D341Med (cell line): ENCODE measurements at places on chromosomes 3 and 15.

GRCh38 chr15:66408675-66409282, 22.1 kb downstream of the MAP2K1 start:
- DNase-seq: no peak

DNA sequence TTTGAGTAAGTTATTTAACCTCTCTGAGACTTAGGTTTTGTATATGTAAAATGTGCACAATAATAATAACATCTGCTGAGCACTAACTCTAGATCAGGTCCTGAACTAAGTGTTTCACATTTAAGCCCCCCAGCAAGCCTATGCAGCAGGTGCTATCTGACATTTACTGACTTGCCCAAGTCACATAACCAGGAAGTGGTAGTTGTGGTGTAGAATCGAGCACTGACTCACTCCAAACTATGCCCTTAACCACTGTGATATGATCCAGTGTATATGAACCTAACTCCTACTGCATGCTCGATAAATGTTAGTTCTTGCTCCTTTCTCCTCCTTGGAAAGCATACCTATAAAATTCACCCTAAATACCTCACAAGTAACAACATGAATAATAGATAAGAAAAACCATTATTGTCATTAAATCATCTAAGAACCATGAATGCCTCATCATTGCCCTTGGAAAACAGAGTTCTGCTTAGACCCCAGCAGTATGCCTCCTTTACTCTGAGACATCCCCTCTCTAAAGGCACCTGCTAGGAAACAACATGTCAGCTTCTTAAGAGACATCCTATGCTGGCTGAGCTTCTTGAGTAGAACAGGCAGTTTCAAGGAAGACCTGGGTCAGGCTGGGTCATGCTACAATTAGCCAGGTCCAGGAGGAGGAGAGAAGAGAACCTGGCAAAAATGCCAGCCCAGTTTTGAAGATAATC, 3.0 kb upstream of the SHC4 start:
- no peak for DNase-seq

DNA sequence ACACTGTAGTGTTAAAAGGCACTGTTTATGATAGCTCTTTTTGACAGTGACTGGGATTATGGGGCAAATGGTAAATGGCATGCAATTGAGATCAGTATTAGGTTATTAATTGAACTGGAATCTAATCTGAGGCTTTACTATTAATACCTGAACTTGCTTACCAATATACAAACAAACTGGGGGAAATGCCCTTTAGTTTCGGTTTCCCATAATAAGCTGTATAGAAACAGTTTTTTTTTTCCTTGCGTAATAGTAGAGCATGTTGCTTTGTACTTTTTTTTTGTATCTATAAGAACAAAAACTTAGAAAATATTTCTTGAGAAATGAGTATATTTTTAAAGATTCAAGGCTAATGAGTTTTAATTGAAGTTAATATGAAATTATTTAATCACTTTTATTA, 95.0 kb downstream of the FNDC3B start:
- DNase-seq: no peak

GRCh38 chr3:134212967-134213665, 37.5 kb downstream of the RYK start:
- peak; percentile 81 for DNase-seq

DNA sequence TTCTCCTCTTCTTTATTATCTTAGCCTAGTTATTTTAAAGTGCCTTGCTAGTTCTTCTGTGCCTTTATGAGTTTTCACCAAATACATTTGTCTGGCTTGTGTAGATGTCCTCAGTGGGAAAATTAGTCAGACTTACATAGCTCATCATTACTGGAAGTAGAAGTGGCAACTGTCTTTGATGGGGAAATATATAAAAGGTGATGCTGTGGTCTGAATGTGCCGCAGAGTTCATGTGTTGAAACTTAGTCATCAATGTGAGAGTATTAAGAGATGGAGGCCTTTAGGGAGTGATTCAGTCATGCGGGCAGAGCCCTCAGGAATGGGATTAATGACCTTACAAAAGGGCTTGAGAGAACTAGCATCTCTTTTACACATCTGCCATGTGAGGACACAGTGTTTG, 6.4 kb upstream of the ERICH6 start:
- DNase-seq: no peak

- no peak for DNase-seq
Observed at GRCh38 chr15:57703387-57703786, 3.1 kb upstream of the POLR2M start.

GRCh38 chr15:60737217-60737616, 258.3 kb upstream of the ICE2 start:
- DNase-seq: no peak

GRCh38 chr15:75647370-75648155, at the start of gene SNX33:
SNX33 (plus strand) TSS chr15:75647912; CDS start chr15:75649103, 1,191 bp downstream.
- DNase-seq: peak; percentile 85

- DNase-seq: no peak
Observed at GRCh38 chr3:180918542-180918941, 6.1 kb downstream of the FXR1 start.

DNA sequence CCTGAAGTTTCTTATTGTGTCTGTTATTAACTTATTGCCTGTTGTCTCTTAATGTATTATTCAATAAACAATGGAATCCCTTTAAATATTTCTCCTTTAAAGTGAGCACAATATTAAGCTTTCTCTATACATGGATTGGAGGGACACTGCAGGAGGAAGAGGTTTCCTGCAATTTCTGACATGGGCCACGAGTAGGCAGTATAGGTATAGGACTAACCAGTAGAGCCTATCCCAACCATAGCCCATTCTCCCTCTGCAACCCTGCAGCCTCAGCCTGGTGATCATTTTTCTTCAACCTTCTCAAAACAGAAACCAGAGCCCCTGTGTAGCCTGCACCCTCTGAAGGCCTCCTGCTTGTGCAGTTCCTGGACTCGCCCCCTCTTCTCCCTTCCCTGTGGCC, 124.8 kb downstream of the NEK10 start:
- DNase-seq: no peak

DNA sequence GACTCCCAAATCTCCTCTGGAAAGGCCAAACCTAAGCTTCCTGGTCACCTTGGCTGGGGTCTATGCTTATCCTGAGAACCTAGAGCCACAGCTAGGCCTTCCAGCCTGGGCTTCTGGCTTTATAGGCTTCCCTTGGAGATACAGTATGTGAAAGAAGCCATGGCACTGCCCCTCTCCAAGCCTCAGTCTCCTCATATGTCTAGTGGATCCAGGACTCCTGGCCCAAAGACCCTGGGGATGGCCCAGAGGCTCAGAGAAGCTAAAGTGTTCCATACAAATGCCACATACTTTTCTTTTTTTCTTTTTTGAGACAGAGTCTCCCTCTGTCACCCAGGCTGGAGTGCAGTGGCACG, 8.6 kb downstream of the ACAA1 start:
- no peak for DNase-seq

GRCh38 chr3:59406943-59407342, 357.1 kb upstream of the CFAP20DC start:
- DNase-seq: no peak

DNA sequence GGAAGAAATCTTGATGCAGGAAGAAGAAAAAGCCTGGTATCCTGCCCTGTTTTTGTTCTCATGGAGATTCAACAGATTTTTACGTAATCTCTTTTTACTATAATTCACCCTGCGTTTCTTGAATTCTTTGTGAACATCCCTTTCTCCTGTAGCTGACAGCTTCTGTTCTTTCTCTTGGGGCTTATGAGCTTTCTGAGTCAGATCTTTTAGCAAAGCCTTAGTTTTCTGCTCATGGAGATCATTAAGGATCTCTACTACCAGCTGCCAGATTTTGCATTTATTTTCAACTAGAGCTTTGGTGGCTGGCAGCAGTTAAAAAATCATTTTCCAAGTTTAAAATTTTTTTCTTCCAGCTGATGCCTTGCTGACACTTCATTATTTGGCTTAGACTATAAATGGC, 51.6 kb downstream of the MOBP start:
- no peak for DNase-seq

- no peak for DNase-seq
Observed at GRCh38 chr3:72248389-72248761, 463.4 kb upstream of the PROK2 start.

DNA sequence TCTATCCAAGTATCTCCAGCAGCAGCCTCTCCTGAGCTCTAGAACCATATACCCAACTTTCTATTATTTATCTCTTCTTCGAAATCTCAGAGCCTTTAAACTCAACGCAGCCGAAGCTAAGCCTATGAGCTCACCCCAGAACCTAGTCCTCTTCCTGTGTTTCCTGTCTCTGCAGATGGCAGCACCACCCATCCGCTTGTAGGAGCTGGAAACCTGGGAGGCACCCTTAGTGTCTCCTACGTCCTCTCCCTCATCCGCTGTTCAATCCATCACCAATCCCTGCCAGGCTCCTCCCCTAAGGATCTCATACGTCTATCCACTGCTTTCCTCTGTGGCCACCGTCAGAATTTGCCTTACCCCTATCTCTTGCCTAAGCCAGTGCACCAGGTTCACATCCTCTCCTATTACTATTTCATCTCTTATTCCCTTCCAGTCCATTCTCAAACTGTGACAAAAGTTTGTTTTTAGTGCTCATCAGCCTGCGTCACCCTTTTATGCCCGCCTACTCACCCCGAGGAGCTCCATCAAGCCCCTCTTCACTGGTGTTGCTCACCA, 9.6 kb downstream of the VGLL4 start:
- DNase-seq: no peak

DNA sequence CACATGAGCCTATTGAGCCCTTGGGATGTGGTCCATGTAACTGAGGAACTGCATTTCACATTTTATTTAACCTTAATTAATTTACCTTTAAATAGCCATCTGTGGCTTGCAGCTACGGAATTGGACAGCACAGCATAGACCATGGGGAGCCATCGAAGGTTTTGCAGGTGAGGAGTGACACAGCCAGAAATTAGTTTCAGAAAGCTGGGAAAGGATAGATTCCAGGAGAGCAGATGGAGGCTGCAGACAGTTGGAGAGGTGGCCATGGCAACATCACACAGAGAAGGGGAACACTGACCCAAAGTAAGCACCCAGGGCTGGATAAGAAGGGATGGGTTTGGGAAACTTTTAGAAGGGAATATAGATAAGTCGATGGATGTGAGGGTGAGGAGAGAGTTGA, 100.1 kb upstream of the SLC6A11 start:
- no peak for DNase-seq

GRCh38 chr3:16834214-16834613, 50.5 kb upstream of the PLCL2 start:
- peak; percentile 40 for DNase-seq

- peak; percentile 53 for DNase-seq
Observed at GRCh38 chr3:160860346-160860745, 104.3 kb downstream of the PPM1L start.
